ENCODE measurements at places on chromosomes 1 and 21.

DNA sequence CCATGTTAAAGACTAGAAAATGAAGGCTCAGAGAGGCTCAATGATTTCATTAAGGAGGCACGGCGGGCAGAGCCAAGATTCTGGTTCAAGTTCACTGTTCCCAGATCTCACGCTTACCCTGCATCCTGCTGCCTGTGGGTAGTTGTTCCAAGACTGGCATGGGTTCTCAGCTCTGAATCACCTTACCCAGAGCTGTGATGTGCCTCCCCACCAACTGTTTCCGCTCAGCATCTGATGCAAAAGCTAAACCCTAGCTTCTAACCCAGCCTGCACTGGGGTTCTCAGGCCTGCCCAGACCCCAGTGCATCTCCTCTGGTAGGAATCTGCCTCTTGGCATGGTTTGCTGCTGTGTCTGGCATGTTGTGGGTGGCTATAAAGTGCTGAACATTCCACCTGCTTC lies 11.8 kb downstream of the TNR start:
- no peak for DNase-seq

- no peak for DNase-seq
These were observed 43.4 kb downstream of the EIF2D start for GRCh38 chr1:206568779-206569352.

GRCh38 chr1:218317061-218317460 lies 28.1 kb upstream of the TGFB2 start:
- no peak for DNase-seq

- DNase-seq, result no peak
These were observed 30.6 kb downstream of the CAPN2 start for GRCh38 chr1:223742856-223743517.

DNA sequence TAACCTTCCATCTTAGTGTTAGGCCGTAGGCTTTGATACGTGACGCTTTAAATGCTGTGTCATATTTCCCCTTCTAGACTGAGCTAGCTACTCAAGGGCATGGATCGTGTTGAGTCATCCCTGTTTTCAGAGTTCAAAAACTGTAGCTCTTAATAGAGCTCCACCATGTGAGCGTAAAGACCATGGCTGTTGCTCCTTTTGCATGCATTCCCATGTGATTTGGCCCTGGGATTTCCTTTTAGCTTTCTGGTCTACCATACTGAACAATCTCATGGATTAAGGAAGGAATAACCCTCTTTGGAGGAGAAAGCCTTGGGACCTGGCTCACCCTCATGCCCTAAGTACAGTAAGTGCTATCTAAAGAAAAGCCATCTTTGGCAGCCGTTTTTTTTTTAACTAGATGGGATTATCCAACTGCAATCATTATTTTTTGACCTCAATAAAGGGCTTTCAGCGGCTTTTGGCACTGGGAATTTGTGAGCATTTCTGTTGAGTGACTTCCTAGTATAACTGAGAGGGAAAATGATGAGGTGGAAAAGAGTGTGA lies 76.6 kb downstream of the PLPP3 start:
- no peak for DNase-seq

DNA sequence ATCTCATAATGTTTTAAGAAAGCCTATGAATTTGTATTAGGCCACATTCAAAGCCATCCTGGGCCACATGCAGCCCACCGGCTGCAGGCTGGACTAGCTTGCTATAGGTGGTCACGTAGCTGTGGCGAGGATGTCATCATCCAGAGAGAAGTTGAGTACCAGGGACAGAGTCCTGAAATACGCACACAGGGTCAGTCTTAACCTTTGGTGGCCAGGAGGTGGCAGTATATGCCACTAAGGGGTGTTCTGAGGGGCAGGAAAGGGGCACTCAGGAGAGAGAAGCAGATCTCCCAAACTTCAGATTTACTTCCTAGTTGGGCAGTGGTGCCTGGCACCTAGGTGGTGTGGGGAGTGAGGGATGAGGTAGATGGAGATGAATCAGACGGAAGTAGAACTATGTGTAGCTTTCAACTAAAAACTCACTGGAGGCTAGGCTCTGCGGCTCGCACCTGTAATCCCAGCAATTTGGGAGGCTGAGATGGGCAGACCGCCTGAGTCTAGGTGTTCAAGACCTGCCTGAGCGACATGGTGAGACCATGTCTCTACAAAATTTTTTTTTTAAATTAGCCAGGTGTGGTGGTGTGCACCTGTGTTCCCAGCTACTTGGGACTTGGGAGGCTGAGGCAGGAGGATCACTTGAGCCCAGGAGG lies 16.3 kb upstream of the CDK18 start:
- DNase-seq, result peak; percentile 71

- no peak for DNase-seq
These were observed 5.9 kb downstream of the HMGN2 start for GRCh38 chr1:26478159-26478558.

DNA sequence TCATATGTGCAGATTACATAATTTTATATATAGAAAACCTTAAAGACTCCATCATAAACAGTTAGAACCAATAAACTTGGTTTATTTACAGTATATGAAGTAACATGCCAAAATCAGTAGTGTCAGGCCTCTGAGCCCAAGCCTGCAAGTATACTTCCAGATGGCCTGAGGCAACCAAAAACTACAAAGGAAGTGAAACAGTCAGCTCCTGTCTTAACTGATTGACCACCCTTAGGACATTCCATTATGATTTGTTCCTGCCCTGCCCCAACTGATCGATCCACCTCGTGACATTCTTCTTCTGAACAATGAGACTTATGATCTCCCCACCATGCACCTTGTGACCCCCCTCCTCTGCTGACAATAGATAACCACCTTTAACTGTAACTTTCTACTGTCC lies 630.3 kb downstream of the AMY1C start:
- no peak for DNase-seq

Measured in WTC11 (cell line).